ENCODE measurements at places on chromosomes 1 and 21.

- peak; percentile 77 for DNase-seq
Measured at GRCh38 chr1:45326627-45327623, at the start of gene HPDL. Gene HPDL (plus strand): TSS chr1:45326895. CDS start chr1:45327149, 254 bp downstream.

GRCh38 chr1:192581131-192581927 is 5.8 kb downstream of the RGS1 start:
- DNase-seq = no peak

- no peak for DNase-seq
Measured at GRCh38 chr1:30609999-30610345, 113.4 kb downstream of the MATN1 start.

GRCh38 chr1:37865348-37866120 is 6.1 kb upstream of the MTF1 start:
- DNase-seq = peak; percentile 39

- DNase-seq = no peak
Measured at GRCh38 chr1:210445931-210446330, 117.2 kb downstream of the HHAT start.

GRCh38 chr1:160740133-160740688 is 1.2 kb downstream of the SLAMF7 start:
- no peak for DNase-seq

DNA sequence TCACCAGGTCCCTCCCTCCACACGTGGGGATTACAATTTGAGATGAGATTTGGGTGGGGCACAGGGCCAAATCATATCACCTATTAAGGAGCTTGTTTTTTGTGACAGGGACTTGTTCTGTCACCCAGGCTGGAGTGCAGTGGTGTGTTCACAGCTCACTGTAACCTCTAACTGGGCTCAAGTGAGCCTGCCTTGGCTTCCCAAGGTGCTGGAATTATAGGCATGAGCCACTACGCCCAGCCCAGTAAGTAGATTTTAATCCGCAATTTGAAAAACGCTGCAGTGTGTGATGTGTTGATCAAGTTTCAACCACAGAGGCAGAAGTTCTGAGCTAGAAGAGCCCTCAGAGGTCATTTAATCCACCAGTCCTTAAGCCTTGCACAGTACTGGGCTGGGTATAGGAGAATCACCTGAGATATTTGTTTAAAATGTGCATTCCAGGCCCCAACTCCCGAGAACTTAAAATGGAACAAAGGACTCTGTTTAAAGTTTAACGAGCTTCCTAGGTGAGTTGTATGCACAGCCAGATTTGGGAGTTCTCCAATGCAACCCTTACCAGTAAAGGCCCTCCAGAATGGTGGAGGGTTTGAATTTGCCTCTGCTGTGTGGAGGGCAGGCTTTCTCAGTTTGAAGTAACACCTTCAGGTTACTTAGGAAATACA is 13.4 kb downstream of the RPL11 start:
- no peak for DNase-seq

DNA sequence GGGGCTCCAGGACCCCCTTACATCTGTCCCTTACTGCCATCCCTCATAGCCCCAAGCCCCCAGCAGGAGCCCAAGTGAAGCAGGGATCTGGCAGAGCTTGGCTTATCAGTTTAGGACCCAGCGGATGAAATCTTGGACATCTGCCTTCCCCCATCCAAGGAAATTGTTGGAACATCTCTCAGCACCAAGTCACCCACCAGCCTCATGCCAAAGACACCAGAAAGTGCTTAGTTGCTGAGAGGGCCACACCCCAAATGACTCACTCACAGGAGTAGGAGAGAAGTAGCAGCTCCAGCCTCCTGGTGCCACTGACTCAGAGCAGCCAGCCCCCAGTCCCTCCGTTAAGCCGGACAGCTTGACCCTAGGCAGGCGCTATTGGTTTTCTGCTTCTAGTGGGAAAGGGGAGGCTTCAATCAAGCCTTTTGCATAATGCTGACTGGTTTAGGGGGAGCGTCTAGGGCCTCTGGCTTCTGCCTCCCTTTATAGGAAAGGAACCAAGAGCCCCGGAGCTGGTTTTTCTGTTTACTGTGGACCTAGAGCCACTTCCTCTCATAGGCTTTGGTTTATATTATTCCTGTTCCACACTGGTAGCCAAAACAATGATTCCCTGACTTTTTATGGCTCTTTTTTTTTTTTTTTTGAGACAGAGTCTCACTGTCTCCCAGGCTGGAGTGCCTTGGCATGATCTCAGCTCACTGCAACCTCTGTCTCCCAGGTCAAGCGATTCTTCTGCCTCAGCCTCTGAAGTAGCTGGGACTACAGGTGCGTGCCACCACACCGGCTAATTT is 114.2 kb upstream of the IPO9 start:
- DNase-seq = no peak

DNA sequence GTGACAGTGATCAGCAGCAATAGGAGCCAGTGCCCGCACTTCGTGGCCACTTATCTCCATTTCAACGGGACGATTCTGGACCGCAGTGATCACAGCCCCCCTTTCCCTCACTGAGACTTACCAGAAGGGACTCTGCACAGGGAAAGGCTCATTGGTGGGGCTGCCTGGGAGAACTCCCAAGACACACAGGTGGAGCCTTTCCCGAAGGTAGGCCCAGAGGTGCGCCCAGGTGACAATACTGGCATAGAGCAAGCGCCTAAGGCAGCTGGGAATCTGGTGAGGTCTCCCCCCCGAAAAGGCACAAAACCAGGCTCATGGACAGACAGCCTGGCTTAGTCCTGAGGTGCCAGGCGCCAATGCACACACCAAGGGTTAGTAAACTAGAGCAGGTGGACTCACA is 318.9 kb downstream of the AJAP1 start:
- DNase-seq = no peak

DNA sequence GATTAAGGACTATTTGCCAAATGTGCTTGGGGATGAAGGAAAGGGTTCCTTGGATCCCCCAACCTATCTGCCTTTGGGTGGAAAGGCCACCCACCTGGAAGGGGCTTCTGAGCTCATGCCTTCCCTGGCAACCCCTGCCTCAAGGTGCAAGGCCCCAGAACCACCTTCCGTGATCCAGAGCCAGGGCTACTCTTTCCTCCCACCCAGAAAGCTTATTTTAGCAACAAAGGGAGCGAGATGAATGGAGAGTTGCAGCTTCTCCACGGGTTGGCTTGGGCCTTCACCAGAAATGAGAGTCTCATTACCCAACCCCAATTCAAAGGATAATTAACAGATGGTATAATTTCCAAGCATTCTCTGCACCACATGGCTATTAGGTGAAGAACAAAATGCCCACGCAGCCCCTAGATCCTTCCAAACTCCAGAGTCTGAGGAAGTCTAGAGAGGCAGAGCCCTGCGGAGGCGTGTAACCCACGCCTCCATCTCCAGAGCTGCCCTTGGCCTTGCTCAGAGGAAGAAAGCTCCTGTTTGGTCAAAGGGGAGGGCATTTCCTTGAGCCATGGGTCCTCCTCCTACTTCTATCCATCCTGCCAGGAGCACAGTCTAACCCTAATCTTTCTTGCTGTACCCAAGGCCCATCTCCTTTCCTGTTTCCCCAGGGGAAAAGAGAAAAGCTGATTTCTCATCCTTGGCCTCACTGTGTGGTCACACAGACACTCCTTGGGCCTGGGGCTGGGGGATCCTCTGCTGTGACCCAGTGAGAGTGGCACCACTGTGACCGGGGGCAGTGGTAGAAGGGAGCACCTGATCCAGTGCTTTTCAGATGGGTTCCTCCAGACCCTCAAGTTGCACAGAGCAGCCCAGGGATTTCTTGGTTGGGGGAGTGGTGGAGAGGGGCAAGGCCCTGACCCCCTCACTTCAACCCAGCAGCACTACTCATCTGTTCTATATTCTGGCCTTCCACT is 1.7 kb upstream of the CELSR2 start:
- DNase-seq = no peak

DNA sequence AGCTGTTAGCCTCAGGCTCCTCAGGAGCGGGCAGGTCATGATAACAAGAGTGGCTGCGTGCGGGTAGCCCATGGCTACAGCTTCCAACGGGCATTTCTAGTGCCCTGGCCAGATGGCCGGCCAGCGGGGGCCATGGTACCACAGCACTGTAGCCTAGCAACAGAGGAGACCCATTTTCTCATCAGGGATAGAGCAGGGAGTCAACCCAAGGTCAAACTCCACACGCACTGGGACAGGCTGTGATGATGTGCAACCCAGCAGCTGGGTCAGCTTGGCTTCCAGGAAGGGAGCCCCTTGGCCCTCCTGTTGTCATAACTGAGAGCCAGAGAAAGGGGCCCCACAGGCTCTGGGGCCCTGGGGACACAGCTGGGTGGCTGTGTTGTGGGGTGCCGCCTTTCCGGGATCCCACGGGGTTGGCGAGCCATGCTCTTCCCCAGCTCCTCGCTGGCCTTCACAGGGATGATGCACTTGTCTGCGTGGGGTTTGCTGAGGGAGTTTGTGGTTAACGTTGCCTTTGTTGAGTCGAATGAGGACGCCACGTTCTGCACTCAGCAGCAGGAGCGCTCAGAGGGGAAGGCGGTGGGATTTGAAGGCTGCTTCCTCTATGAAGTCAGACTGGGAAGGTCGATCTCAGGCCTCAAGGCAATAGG is 46.3 kb downstream of the COL18A1 start:
- no peak for DNase-seq

- DNase-seq = no peak
Measured at GRCh38 chr1:197519741-197520334, 251.8 kb downstream of the CRB1 start.

GRCh38 chr1:31529999-31530684 is 46.2 kb upstream of the TINAGL1 start:
- no peak for DNase-seq

DNA sequence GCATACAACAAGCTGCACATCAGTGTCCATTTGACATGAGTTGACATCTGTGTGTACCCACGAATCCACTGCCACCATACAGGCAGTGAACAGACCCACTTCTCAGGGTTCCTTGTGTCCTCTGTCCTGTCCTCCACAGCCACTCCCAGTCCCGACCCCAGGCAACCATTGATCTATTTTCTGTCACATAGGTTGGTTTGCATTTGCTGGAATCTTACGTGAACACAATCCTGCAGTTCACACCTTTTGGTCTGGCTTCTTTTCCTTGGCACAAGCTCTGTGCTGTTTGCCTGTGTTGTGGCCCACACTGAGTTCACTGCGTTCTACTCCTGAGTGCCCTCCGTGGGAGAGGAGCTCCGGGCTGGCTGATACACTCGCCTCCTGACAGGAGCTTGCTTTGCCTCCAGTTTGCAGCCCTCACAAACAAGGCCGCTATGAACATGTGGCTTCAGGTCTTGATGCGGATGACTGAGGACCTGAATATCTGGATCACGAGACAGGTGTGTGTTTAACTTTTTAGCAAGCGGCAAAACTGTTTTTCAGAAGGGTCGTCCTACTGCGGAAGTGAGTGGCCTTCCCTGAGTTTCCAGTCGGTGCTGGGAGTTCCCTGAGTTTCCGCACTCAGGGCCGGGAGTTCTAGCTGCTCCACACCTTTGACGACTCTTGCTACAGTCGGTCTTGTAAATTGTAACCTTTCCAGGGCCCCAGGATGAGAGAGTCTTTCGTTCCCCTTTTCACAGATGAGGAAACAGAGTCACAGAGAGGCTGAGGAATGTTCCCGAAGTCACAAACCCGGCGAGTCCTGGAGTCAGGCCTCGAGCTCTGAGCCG is 13.0 kb upstream of the COL18A1 start:
- no peak for DNase-seq

All from activated T-cell treated with anti-CD3 and anti-CD28 coated beads for 24 hours (primary cell).